ENCODE measurements at places on chromosomes 2 and 18.

GRCh38 chr2:142445023-142445422, 314.2 kb upstream of the LRP1B start:
- no peak for DNase-seq

- no peak for DNase-seq
These were observed 146.1 kb downstream of the NCK2 start for GRCh38 chr2:105890856-105891255.

- DNase-seq = no peak
These were observed 18.2 kb downstream of the LYPD6B start for GRCh38 chr2:149056541-149057255.

DNA sequence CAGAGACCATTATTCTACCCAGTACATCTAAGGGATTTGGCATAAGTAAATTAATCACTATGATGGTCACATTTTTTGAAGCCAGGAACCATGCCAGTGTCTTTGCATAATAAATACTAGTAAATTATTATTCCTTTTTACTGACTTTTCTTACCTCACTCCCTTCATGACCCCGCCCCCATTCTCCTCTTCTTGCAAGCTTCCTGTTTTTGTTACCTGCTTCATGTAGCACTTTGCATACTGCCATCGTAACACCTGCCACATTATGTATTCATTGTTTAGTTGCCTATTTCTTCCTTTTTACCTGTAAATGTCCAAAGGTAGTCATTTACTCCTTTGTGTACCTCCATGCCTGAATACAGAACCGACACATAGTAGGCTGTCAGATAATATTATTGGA, 309.5 kb downstream of the KIAA1328 start:
- no peak for DNase-seq

- DNase-seq = no peak
These were observed 2.1 kb upstream of the PARD6G start for GRCh38 chr18:80249217-80250093.

- DNase-seq = no peak
These were observed 91.5 kb downstream of the KCNH7 start for GRCh38 chr2:162747021-162747420.

- DNase-seq = no peak
These were observed 7.7 kb downstream of the HJURP start for GRCh38 chr2:233846387-233847247.

DNA sequence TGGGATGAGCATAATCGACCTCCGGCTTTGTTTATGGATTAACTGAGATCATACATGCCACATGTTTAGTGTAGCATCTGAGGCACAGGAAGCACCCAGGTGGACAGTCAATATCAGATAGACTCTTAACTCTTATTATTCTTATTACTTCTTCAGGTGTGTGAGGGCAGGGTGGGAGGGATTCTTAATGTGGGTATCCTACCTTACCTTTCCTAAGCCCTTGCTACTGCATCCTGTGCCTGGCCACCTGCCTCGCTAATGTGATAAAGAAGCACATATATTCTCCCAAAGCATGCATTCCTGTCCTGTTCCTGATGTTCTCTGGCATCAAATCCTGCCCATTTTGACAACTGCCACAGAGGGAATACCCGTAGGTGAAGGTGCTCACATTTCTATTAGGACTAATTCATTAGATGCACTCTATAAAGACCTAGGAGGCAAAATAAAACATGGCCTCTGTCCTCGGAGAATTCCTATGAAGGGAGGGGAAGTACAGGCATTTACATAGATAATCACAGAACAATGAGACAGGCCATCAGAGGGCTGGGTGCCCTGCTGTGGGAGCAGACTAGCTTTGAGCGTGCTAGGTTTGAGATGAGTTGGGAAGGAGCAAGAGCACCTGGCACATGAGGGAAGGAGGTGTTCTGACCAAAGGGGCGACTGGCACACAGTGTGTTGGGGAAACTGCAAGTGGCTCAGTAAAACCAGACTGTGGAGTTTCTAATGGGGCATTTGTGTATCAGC, 19.5 kb upstream of the CELF4 start:
- no peak for DNase-seq

DNA sequence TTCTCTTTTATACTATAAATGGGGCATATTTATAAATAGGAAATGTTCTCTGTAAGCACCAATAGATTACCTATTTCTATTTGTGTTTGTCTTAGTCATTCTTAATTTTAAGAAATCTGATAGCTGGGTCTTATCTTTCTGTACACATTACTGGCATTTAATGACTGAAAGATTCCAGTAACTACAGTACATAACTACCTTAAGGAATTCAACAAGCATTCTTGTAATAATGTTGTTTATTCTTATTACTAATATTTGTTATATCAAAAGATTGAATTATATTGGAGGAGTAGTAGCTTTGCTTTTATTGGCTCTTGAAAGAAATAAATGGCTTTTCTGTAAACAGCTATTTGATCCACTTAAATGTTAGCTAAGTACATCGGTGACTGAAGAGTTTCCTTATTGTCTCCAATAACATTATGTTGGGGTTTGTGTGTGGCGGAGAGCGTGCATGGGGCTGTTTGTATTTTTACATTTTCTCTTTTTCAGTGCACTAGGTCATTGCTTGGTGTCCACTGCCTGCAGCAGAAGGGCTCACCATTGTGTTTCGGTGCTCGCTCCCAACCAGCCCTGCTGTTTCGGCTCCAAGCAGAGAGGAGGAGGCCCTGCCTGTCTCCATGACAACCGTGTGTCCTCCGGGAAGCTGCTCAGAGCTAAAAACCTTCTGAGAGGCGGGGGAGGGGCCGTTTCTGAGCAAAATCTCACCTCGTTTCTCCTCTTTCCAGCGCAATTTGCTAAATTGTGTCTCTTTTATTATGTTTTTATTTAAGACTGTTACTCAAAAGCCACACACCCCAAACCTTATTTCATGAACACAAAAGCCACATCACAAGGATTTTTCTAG, 112.5 kb upstream of the SLC38A11 start:
- no peak for DNase-seq

- DNase-seq = no peak
These were observed 35.6 kb upstream of the CYP27C1 start for GRCh38 chr2:127255721-127256120.

- no peak for DNase-seq
These were observed 362.4 kb upstream of the MEX3C start for GRCh38 chr18:51559902-51560287.

DNA sequence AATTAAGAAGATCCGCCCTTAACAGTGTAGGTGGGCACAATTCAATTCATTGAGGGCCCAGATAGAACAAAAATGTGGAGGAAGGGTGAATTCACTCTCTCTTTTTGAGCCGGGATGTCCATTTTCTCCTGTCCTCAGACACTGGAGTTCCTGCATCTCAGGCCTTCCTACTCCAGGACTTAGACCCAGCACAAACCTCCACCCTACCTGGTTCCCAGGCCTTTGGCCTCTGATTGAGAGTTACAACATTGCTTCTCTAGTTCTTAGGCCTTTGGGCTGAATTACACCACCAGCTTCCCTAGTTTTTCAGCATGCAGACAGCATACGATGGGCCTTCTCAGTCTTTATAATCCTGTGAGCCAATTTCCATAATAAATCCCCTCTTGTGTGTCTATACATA, 87.8 kb upstream of the TMEM17 start:
- no peak for DNase-seq

GRCh38 chr2:142791335-142791734, 86.1 kb upstream of the KYNU start:
- DNase-seq = no peak

DNA sequence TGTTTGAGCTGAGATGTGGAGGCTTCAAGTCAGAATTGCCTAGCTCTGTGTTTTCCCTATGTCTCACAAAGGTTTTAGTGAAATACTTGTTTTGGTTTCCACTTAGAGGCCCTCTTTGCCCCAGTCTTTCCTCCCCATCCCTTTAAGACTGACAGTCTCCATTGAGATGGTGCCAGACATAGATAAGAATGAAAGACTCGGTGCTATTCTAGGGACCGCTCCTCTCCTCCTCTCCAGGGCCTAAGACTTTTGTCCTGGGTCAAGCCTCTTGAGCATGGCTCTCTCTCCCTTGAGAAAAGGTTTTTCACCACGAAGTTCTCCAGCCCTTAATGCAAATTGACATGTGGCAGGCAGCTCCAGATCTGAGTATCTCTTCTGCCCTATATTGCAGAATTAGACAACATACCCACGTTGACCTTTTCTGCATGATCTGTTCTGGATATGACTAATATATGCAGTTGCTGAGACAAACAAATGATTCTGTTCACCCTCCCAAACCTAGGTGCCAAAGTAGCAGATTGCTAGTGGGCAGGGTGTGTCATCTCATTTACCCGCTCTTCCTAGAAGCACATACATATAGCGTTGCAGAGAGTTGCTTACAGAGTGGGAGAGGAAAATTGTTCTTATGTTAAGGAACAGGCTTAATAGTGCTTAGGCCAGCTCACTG, 47.5 kb upstream of the ACSL3 start:
- no peak for DNase-seq

GRCh38 chr18:9535430-9535991, 60.2 kb downstream of the RALBP1 start:
- DNase-seq = no peak

GRCh38 chr2:219722276-219722879, 94.9 kb downstream of the SLC4A3 start:
- no peak for DNase-seq

DNA sequence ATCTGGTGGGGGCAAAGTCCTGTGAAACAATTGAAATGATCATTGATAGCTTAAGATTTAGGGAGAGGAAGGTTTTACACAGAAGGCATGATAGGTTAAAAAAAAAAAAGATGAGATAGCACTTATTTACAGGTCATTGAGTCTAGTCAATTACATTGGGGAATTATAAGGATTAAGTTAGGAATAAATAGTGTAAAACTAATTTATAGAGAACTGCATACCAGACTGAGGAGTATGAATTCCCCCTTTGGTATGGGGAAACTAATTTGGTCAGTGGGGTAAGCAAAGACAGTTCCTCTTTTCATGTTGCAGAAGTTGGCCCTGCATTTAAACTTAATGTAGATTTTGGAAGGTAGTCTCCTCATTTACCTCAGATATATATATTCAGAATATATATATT, 10.8 kb downstream of the GLS start:
- DNase-seq = no peak

- no peak for DNase-seq
These were observed 32.3 kb downstream of the FBLN7 start for GRCh38 chr2:112170495-112170894.

GRCh38 chr2:69202327-69202726, 184.7 kb downstream of the GFPT1 start:
- no peak for DNase-seq

DNA sequence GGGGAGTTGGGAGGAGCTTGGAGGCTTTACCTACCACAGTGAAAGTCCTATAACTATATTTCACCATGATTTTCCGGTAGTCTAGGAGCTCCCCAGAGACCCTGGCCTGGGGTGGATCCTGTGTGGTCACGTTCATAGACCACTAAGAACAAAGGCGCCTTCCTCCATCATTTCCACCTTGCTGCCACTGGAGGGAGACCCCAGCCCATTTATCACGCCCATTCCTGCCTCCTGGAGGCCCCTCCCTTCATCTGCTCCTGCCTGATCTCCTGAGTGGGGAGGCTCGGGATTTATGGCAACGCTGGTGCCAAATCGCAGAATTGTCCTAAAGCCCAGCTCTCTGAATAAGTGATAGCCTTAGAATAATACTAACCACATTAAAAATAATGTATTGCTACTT, 507.6 kb upstream of the SPHKAP start:
- no peak for DNase-seq

DNA sequence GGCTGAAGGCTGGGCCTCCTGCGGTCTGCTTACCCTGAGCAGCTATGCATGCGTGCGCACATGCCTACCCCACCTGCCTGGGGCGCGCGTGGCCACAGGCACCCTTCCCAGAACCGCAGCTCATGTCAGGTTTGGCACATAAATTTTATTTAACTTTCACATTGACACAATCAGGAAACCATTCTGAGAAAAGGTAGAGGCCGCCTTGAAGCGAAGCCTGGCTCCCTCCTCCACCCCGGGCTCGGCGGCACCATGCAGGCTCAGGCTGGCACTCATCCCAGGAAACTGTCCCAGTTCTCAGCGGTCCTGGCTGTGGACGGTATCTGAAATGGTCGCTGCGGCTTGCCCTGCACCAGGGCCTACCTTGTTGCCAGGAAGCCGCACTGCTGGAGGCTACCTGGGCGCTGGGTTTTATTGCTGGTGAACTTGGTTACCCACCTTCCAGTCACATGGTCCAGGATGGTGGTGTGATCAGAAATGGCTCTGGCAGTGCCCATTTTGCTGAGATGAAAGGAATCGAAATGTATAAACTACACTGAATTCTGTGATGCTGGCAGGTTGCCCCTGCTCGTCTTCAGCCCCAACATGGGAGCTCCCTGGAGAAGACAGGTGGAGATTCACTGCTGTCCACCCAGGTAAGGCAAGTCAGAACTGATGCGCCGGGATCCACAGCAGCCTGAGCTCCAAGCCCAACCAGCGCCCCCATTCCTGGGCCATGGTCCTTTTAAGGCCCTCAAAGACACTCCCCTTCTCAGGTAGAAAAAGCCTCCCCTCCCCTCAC, 25.5 kb downstream of the CHST10 start:
- DNase-seq = no peak

- no peak for DNase-seq
These were observed 332.8 kb upstream of the UBE2E3 start for GRCh38 chr2:180647621-180648020.

DNA sequence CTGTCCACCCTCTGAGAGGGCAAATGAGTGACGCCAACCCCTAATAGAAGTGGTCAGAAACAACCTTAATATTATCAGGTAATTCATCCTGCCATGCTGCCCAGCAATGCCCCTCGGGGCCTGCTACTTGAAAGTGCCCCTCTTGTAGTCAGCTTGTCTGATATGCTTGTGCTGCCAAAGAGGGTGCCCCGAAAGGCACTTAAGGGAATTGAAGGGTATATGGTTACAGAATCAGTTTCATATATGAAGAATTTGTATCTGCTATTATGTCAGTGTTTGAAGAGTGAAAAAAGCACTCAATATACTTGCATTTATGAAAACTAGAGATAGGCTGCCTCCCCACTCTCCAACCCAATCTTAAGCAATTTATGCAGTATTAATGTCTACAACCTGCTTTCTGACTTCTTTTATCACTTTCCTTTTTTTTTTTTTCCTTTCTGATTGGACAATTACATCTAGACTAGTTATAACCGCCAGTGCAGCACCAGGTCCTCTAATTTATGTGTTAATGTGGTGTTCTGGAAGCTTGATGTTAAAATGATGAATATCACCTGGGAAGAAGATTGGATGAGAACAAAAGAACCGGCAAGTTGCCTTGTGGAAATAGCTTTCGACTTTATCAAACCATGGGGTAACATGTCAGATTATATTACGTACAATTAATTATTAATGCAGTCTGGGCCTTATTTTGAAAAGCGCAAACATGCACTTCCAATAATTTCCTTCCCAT, 646.9 kb upstream of the ACVR2A start:
- no peak for DNase-seq

All from effector CD4-positive, alpha-beta T cell (primary cell).